ENCODE measurements at places on chromosomes 7 and 10. TPM values are rescaled to one million over a fixed set of nuclear protein-coding genes. Genes with fewer than 3 reads are reported as not detected.

The RAPGEF5 gene
- total RNA-seq, result 291 TPM

The MOGAT3 gene
- total RNA-seq, result not detected

The PNLIPRP1 gene
- not detected for total RNA-seq

The OR6B1 gene
- not detected for total RNA-seq

The ANKRD61 gene
- total RNA-seq, result not detected

The SLIT1 gene
- total RNA-seq, result under 0.01 TPM

The OR2A12 gene
- not detected for total RNA-seq

The NPFFR1 gene
- not detected for total RNA-seq

The ANKRD30A gene
- total RNA-seq, result not detected

The GALNT17 gene
- not detected for total RNA-seq

The R3HCC1L gene
- 17.5 TPM for total RNA-seq

The CALHM3 gene
- total RNA-seq, result not detected

The AQP1 gene
- total RNA-seq, result 9.3 TPM

The ATRNL1 gene
- under 0.01 TPM for total RNA-seq

The ACBD7 gene
- total RNA-seq, result 4.6 TPM

The NPTX2 gene
- 0.91 TPM for total RNA-seq

The STARD3NL gene
- 131 TPM for total RNA-seq

The GIMAP8 gene
- total RNA-seq, result 104 TPM

The RBM20 gene
- not detected for total RNA-seq

The MSMB gene
- total RNA-seq, result not detected

The TLX1 gene
- total RNA-seq, result 0.15 TPM

The SFTPA1 gene
- not detected for total RNA-seq
